ENCODE measurements at places on chromosomes 2 and 18.

- DNase-seq: no peak
Measured at GRCh38 chr2:209696836-209697711, 74.6 kb upstream of the UNC80 start.

- DNase-seq: no peak
Measured at GRCh38 chr2:229553091-229553490, 161.3 kb downstream of the DNER start.

- DNase-seq: no peak
Measured at GRCh38 chr18:8177330-8178016, 431.8 kb upstream of the RAB12 start.

- DNase-seq: peak; percentile 14
Measured at GRCh38 chr2:134778372-134778771, 59.6 kb upstream of the TMEM163 start.

DNA sequence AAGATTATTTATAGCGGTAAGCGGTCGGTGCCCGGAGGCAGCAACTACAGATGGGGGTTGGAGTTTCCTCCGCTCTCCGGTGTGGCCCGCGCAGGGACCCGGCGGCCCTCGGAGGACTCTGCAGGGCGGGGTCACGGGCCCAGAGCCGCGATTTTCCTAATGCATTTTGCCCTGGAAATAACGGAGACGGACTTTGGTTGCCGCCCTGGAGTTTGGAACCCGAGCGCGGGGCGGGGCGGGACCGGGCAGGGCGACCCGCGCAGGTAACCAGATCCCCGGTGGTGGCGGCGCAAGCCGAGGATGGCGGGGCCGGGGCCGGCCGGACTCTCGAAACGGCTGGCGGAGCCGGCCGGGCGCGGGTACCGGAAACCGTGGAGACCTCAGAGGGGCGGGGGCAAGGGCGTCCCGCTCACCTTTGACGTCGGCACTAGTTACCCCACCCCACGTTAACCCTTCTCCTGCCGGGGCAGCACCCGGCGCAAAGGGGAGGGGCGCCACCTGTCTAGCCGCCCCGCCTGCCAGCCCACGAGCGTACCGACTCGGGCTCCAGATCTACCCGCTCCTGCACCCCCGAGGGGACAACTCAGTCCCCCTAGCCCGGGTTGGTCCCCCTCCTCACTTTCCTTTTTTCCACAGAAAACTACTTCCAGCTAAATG, 2.9 kb downstream of the CYP26B1 start:
- no peak for DNase-seq

- no peak for DNase-seq
Measured at GRCh38 chr2:170277951-170278350, 100.0 kb downstream of the MYO3B start.

- DNase-seq: no peak
Measured at GRCh38 chr2:46164529-46165301, 132.5 kb upstream of the EPAS1 start.

GRCh38 chr2:33074197-33074596, 127.4 kb downstream of the LTBP1 start:
- DNase-seq: no peak

GRCh38 chr18:54149078-54149697, 75.3 kb downstream of the MBD2 start:
- DNase-seq: peak; percentile 59

DNA sequence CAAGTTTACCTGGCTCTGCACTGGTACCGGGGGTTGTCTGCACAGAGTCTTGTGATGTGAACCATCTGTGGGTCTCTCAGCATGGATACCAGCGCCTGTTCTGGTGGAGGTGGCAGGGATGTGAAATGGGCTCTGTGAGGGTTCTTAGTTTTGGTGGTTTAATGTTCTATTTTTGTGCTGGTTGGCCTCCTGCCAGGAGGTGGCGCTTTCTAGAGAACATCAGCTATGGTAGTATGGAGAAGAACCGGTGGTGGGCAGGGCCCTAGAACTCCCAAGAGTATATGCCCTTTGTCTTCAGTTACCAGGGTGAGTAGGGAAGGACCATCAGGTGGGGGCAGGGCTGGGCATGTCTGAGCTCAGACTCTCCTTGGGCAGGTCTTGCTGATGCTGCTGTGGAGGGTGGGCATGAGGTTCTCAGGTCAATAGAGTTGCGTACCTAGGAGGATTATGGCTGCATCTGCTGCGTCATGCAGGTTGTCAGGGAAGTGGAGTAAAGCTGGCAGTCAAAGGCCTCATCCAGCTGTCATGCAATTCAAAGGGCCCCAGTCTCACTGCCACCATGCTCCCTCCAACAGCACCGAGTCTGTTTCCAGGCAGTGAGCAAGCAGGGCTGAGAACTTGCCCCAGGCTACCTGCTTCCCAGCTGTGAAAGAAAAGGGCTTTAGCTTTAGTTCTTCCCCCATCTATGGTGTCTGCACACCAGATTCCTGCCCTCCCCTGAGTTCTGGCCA, 278.0 kb downstream of the METTL4 start:
- peak; percentile 7 for DNase-seq

DNA sequence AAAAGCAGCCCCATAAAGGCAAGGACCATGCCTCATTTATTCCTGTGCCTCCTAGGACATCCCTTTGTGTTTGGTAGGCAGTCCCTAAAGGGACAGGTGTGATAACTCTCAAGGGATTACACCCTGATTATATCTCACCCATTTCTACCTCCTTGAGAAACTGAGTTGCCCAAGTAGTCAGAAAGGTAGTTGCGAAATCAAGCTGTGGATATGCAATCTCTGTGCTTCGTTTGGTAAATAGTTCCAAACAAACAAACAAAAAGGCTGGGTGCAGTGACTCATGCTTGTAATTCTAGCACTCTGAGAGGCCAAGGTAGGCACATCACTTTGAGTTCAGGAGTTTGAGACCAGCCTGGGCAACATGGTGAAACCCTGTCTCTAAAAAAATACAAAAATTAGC, 100.2 kb upstream of the ARL5A start:
- DNase-seq: no peak

GRCh38 chr2:8600456-8600855, 81.4 kb upstream of the ID2 start:
- DNase-seq: no peak

GRCh38 chr2:10494351-10495066, 46.4 kb upstream of the ODC1 start:
- no peak for DNase-seq

Measured in stimulated activated naive CD8-positive, alpha-beta T cell treated with anti-CD3 and anti-CD28 coated beads, Interleukin-15, Interleukin-2, amounts not matched to agents 100 U/mL and 50 U/mL, for 24 hours (primary cell).